Astrocyte (in vitro differentiated cells and primary cell): ENCODE measurements at places on chromosomes 3 and 15. TPM values are rescaled to one million over a fixed set of nuclear protein-coding genes. Genes with fewer than 3 reads are reported as not detected.
A peak's percentile ranks its signal among the peaks of the same experiment; 100 is the strongest.

Gene ZKSCAN7
- 4.8 and 5.7 TPM in 2 replicates for total RNA-seq

Gene SKOR1
- not detected in 2 replicates for total RNA-seq

DNA sequence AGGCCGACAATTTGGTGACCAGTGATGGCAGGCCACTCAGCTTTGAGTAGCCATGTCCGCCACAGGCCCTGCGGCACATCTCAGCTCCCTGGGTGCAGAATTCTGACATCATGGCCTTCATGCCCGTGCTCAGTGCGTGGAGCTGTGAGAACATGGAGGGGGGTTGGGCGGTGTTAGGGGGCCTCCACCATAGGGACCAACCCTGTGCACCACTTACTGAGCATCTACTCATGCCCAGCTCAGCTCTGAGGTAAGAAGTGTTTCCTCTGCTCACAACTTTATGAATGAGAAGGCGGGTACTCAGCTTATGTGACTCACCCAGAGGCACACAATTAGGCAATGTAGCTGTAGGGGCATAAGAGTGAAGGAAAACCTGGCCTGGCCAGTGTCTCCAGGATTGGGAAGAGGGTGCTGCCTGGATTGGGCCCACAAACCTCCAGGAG, 10.5 kb downstream of the ACOX2 start:
- H3K27ac ChIP-seq: peak overlapping the region; percentile 8
- H3K36me3 ChIP-seq: no peaks in the 10 kb centered on the region
- no peak overlapping the region for H3K4me3 ChIP-seq
- no peaks in the 10 kb centered on the region for H3K27me3 ChIP-seq
- peaks cover 19% of the 10 kb centered on the region for H3K4me1 ChIP-seq

Gene HRH1
- 2.1 and 2.4 TPM in 2 replicates for total RNA-seq

GRCh38 chr15:82805994-82806406, at the start of gene FSD2:
Gene FSD2, minus strand, starts transcription at chr15:82806069. Its CDS starts 18,679 bp downstream, at chr15:82787390.
- no peaks in the 10 kb centered on the region for H3K4me1 ChIP-seq
- no peaks in the 10 kb centered on the region for H3K36me3 ChIP-seq

DNA sequence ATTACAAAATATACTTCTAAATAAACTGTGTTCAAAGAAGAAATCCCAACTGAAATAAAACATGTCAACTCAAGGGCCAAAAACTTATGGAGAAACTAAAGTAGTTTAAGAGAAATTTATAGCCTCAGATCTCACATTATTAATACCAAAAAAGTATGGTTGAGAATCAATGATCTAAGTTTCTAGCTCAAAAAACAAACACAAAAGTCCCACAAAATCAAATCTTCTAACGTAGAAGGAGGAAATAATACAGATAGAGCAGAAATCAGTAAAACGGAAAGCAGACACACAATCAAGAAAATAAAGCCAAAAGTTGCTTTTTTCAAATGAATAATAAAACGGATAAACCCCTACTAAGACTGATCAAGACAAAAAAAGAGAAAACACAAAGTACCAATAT, 2.9 kb downstream of the SUSD5 start:
- no peak overlapping the region for H3K27ac ChIP-seq
- H3K4me1 ChIP-seq: peaks cover 7% of the 10 kb centered on the region
- no peak overlapping the region for H3K4me3 ChIP-seq
- H3K27me3 ChIP-seq: peaks cover 9% of the 10 kb centered on the region
- H3K36me3 ChIP-seq: no peaks in the 10 kb centered on the region

DNA sequence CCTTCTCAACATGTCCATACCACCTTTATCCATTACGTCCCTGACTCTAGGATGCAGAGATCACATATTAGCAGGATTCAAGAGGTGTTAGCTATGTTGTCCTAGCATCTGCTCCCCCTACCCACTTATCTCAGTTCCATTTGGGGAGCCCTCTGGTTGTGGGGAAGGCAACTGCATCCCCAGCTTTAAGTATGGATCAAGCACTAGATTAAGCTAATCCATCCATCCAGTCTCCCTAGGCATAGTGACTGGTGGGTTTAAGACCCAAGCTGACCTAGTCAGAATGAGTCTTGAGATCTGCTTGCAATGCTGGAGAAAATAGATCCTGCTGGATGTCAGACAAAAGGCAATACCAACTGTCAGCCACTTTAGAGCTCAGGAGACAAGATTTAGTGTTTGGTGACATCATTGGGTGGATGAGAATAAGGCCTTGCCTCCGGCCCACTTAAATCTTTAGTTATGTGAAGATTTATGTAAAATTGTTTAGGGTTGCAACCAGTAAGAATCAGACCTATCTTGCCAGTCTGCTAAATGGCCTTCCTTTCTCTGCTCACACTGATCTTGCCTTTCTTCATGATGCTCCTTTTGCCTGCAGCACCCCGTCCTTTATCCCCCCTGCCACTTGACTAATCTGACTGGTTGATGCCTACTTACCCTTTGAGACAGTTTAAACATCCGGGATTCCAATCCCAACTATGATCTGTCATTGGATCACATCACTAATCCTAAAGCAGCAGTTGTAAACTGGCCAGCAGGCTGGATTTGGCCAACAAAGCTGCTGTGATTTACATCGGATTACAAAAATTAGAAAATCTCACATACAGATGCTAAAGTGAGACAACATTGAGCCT, 2.1 kb upstream of the ISY1 start:
- no peaks in the 10 kb centered on the region for H3K27me3 ChIP-seq
- peaks cover 16% of the 10 kb centered on the region for H3K4me1 ChIP-seq
- H3K4me3 ChIP-seq: no peak overlapping the region
- H3K36me3 ChIP-seq: peaks cover 23% of the 10 kb centered on the region
- H3K27ac ChIP-seq: no peak overlapping the region
- no peak for DNase-seq

Gene CHRFAM7A
- 0.64 and 1.8 TPM in 2 replicates for total RNA-seq

GRCh38 chr3:27673701-27674100, 48.4 kb downstream of the EOMES start:
- H3K27ac ChIP-seq: no peak overlapping the region
- H3K27me3 ChIP-seq: no peaks in the 10 kb centered on the region
- no peak for DNase-seq
- H3K4me3 ChIP-seq: no peak overlapping the region

GRCh38 chr3:158102242-158103080, 3.8 kb downstream of the SHOX2 start:
- DNase-seq: no peak
- H3K36me3 ChIP-seq: no peaks in the 10 kb centered on the region
- H3K27ac ChIP-seq: no peak overlapping the region
- peaks cover 89% of the 10 kb centered on the region for H3K27me3 ChIP-seq
- H3K4me3 ChIP-seq: no peak overlapping the region
- peaks cover 19% of the 10 kb centered on the region for H3K4me1 ChIP-seq

Gene CDHR4
- total RNA-seq: not detected in 2 replicates

- peak; percentile 32 for DNase-seq
- peaks cover 59% of the 10 kb centered on the region for H3K4me1 ChIP-seq
- peak overlapping the region; percentile 67 for H3K4me3 ChIP-seq
- peak overlapping the region; percentile 89 for H3K27ac ChIP-seq
- H3K36me3 ChIP-seq: no peaks in the 10 kb centered on the region
These were observed 28.6 kb upstream of the VEPH1 start for GRCh38 chr3:157531771-157532170.

DNA sequence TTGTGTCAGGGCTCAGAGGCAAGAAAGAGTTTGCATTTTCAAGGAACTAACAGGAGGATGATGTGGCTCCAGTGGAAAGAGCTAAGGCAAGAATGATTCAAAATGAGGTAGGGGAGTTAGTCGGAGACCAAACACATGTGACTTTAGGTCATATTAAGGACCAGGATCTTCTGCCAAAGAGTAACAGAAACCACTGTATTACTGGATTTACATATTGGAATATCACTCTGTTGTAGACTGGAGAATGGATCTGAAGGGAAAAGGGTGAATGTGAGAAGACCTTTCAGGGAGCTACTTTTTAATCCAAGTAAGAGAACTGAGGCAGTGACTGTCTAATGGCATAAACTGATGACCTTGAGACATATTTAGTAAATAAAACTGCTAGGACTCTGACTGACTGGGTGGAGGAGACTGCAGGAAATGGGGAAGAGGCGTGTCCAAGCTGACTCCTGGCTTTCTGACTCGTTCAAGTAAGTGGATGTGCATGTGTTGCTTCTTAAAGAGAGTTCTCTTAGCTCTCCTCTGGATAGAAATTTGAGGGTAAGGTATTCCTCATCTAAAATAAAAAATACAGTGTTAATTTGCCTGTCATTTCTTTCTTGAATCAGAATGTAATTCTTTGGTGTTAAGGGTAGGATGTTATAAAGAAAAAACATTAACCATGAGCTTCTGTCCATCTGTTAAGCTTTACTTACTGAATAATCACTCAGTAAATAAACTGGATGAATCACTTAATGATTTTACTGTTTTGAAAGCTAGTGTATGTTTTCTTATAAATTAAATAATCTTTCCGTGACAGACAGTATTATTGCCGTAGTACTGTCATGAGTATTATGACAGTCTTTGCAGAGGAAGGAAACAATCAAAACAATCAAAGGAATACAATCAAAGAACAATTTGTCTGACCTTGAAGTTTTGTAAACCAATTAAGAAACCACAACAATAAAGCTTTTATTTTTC, 58.3 kb upstream of the CFAP20DC start:
- no peak overlapping the region for H3K27ac ChIP-seq
- H3K4me3 ChIP-seq: no peak overlapping the region
- H3K36me3 ChIP-seq: no peaks in the 10 kb centered on the region
- H3K4me1 ChIP-seq: no peaks in the 10 kb centered on the region

Gene PPM1L
- total RNA-seq: 5.5 and 6.3 TPM in 2 replicates

Gene LRCH3
- 42.1 and 49.6 TPM in 2 replicates for total RNA-seq

DNA sequence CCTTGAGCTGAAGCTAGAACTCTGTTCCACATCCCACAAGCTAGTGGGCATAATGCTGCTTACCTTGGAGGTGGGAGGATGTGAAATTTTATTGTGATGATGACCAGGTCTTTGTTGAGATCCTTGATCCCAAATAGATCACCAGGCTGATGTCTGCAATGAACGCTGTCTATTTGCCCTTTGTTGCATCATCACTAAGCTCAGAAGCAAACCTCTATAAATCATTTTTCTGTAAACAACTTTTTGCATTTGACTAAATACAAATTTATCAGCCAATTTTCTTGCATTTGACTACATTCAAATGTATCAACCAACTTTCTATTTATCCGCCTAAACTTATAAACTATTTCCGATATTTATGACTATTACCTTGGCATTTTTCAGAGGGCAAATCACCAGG, 9.7 kb downstream of the CCDC80 start:
- H3K4me3 ChIP-seq: no peak overlapping the region
- no peak overlapping the region for H3K27ac ChIP-seq
- H3K36me3 ChIP-seq: peaks cover 12% of the 10 kb centered on the region
- DNase-seq: no peak

GRCh38 chr3:174541708-174542315, 317.3 kb upstream of the NAALADL2 start:
- no peak overlapping the region for H3K4me3 ChIP-seq
- no peak overlapping the region for H3K27ac ChIP-seq
- H3K4me1 ChIP-seq: no peaks in the 10 kb centered on the region
- no peaks in the 10 kb centered on the region for H3K36me3 ChIP-seq
- no peaks in the 10 kb centered on the region for H3K27me3 ChIP-seq
- peak; percentile 16 for DNase-seq

Gene ECT2
- total RNA-seq: 14.9 and 16.4 TPM in 2 replicates

Gene SLC28A1
- not detected in 2 replicates for total RNA-seq

DNA sequence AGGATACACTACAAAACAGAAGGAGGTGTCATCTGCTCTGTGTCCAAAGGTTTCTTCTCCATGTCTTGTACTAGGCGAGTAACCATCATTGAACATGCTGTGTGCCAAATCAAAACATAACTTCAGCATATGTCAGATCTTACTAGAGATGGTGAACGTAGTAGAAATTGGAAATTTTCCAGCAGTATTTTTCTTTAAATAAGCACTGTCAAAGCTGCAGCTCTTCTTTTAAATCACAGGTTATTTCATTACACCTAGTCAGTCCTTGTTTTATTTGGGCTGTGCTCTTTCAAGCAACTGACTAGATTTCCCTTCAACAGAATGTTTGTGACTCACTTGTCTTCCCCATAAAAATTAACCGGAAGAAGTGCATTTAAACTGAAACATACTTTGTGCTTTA, 46.5 kb downstream of the MSL2 start:
- peaks cover 4% of the 10 kb centered on the region for H3K4me1 ChIP-seq
- peak; percentile 34 for DNase-seq
- H3K27me3 ChIP-seq: no peaks in the 10 kb centered on the region
- H3K27ac ChIP-seq: no peak overlapping the region
- peaks cover 24% of the 10 kb centered on the region for H3K36me3 ChIP-seq
- no peak overlapping the region for H3K4me3 ChIP-seq

GRCh38 chr15:51793521-51794305, 35.7 kb upstream of the TMOD3 start:
- H3K27ac ChIP-seq: no peak overlapping the region
- H3K4me1 ChIP-seq: no peaks in the 10 kb centered on the region
- H3K36me3 ChIP-seq: no peaks in the 10 kb centered on the region

Gene OTOL1
- total RNA-seq: not detected in 2 replicates

DNA sequence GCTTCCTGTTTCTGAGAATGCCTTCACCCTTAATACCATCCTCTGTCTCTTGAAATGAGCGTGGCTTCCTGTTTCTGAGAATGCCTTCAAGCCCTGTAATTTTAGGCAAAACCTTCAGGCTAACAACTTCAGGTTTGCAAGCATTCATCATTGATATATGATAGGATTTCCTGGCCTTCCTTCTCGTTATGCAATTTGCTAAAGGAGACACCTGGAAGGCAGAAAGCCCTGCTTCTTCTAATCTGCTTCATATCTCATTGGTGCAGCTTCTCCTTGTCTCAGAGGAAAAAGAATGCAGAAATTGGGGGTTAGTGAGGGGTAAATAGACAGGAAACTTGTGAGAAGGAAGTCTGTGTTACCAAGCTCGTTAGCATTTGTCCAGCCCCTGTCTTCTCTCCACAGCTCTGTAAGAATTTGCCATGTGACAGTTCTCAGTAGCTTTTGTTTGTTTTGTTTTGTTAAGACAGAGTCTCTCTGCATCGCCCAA, 7.3 kb downstream of the ARL6IP5 start:
- H3K36me3 ChIP-seq: no peaks in the 10 kb centered on the region
- H3K27me3 ChIP-seq: no peaks in the 10 kb centered on the region
- no peak overlapping the region for H3K4me3 ChIP-seq
- H3K4me1 ChIP-seq: peaks cover 46% of the 10 kb centered on the region

Gene LHFPL4
- total RNA-seq: 0.11 TPM in 1 of 2 replicates, not detected in the other

GRCh38 chr3:98148751-98149150, 1.5 kb downstream of the OR5H14 start:
- no peak overlapping the region for H3K27ac ChIP-seq
- H3K36me3 ChIP-seq: no peaks in the 10 kb centered on the region
- H3K4me3 ChIP-seq: no peak overlapping the region
- no peaks in the 10 kb centered on the region for H3K27me3 ChIP-seq
- H3K4me1 ChIP-seq: no peaks in the 10 kb centered on the region
